BJ (cell line): ENCODE measurements at places on chromosomes 13 and 19.

- no peak for DNase-seq
Measured at GRCh38 chr13:76622315-76623040, 263.7 kb downstream of the KCTD12 start.

- peak; percentile 97 for DNase-seq
Measured at GRCh38 chr19:16315825-16316505, 8.7 kb upstream of the KLF2 start.

GRCh38 chr19:35021016-35021415, 9.3 kb upstream of the SCN1B start:
- no peak for DNase-seq

DNA sequence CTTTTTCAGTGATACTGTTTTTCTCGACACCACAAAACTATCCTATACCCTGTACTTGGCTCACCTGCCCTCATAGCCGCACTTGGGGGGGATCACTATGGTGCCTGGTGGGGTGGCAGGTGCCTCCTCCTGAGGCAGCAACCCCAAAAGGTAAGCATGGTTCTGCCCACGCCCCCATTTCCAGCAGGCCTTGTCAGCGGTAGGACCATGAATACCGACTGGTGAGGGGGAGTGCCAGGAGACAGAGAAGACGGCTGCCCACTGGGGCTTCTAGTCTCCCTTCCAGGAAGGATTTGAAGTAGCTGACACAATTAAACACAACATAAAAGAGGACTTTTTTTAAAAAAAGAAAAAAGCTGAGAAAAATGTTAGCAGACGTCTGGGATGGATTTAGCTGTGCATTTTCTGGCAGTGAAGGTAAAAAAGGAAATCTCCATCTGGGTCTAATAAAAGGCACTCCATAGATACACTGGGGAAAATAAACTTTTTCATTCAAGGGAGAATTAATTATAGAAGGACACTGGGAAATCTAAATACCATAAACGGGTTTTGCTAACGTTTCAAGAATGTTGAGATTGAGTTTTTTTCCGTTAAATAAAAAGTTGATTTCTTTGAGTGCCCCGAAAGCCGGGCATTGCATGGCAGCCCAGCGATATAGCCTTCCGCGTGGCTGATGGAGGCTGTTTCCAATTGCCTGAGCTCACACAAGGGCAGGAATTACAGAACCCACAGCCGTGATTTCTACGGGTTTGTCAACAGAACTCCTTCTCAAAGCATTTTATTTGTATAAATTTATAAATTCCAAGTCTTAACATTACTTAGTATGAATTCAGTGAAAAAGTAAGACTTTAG, 45.1 kb downstream of the ATP11A start:
- peak; percentile 30 for DNase-seq

DNA sequence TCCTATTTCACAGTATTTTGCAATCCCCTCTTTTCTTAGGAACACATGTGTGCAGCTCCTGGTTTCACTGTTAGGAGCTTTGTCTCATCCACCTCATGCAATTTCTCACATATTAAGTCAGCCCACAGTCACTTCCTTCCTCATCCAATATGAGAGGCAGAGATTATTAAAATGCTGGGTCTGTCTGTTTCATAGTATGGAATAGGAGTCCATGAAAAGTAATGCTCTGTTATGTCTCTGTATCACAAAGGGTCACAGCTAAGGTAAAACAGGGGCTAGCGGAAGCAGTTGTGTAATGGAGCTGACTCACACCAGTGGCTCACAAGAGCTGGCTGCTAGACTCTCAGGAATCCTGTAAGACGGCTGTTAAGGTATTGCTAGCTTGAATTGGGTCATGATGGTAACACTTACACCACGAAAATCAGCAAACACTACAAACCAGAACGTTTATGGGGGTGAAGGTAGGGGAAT, 216.5 kb downstream of the EFNB2 start:
- peak; percentile 76 for DNase-seq

DNA sequence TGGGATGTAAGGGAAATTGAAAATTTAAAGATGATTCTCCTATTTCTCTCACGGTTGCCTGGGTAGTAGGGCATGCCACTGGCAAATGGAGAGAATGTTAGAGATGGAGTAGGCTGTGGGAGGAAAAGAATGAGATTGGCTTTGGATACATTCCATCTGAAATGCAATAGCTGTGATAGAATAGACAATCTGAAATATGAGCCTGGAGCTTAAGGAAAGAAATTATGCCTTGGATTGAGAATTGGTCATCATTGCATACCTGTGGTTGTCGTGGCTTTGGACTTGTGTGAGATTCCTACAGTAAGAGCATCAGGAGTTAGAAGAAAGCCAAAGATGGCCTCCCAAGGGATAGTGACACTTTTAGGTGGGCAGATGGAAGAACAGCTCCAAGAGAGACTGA, 305.1 kb upstream of the SLC10A2 start:
- DNase-seq, result no peak

DNA sequence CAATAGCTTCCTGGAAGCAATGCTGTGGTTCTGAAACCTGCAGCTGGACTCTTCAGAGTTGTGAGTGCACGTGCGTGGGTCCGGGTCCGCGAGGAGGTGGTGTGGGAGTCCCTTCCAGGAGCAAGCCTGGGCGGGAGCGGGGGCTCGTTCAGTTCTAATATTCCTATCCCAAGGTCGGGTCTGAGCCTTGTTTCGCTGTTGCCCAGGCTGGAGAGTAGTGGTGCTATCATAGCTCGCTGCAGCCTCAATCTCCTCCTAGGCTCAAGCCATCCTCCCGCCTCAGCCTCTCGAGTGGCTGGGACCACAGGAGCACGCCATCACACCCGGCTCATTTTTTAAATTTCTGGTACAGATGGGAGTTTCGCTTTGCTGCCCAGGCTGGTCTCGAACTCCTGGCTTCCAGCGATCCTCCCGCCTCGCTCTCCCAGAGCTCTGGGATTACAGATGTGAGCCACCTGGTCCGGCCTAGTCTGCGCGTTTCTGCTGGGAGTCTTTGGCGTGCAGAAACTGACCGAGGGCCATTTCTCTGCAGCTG, 625 bp downstream of the ZFP82 start:
- DNase-seq, result no peak

DNA sequence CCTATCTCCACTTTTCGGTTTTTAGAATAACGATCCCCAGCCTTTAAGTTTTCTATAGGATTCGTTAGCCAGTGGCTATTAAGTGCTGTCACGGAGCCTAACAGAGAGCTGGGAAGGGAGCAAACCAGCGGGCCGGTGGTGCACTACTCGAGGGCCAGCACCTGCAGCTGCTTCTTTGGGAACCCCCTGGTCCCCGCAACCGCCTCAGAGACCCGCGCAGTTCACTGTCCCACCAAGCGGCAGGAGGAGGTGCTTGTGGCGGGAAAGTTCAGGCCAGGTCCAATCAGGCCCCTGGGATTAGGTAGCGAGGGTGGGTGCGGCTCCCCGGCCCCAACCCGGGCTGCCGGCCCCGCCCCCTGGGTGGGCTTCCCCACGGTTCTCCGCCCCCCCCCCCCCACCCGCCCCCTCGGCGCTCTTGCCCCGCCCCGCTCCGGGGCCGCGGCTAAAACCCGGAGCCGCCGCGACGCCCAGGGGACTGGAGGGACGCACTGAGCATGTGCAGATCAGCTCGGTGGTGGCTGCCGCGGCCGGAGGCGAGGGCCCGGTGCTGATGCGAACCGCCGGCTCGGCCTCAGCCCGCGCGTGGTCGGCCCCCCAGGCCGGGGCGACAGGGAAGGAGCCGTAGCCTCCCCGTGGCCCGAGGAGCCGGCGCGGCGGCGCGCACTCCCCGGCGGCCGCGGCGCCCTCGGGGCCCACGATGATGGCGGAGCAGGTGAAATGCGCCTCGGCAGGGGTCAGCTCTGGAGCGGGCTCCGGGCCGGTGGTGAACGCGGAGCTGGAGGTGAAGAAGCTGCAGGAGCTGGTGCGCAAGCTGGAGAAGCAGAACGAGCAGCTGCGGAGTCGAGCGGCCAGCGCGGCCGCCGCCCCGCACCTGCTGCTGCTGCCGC, at the start of gene SLAIN1:
Gene SLAIN1 (plus strand): TSS at position 471 of the 887 bp plus-strand sequence. CDS start 227 bp downstream, at position 698.
- DNase-seq, result no peak

- DNase-seq, result no peak
Measured at GRCh38 chr19:34555447-34555846, 73.9 kb downstream of the WTIP start.

DNA sequence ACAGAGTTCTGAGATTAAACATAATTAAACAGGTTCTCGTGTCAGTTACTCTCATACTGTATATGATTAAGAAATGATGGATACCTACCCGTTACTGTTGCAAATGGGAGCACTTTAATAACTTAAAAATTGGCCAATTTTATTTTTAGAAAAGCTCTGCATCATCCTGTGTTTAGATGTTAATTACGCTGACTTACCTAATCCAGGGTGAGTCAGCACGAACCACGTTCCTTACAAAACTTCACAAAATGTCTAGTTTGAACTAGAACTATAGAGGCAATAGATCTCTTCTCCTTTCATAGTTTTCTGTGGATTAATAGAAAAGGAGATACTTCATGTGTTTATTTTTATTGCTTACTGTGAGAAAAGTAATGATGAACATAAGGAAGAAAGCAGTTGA, 363.9 kb downstream of the MYO16 start:
- DNase-seq, result no peak

DNA sequence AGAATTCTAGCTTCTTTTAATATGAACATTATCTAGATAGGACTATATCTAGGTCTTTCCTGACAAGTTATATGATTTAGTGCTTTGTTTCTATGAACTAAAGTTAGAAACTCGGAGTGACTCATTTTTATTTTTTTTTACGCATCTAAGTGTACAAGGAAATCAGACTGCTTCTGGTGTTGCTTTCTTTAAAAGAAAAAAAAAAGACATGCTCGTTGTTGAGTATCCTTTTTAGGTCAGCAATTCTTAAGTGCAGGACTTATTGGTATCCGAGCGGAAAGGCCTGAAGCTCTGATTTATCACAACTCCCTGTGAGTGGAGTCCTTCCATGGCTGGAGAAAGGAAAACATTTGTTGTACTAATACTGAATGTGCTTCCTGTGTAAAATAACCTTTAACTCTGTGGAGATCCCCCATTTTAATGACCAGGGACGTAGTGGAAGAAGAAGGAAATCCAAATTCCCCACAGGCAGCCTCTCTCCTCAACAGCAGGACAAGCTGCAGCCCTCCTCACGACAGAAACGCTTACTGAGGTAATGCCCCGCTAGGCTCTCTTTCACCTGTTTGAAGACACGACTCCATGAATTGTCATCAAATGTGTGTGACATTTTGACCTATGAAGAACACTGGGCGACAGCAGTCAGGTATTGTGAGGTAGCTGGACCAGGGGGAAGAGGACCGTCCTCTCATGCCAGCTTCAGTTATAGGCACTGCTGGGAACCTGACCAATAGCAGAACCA, 17.9 kb upstream of the POMP start:
- no peak for DNase-seq

- DNase-seq, result no peak
Measured at GRCh38 chr13:106566641-106567473, 1.1 kb downstream of the ARGLU1 start.

DNA sequence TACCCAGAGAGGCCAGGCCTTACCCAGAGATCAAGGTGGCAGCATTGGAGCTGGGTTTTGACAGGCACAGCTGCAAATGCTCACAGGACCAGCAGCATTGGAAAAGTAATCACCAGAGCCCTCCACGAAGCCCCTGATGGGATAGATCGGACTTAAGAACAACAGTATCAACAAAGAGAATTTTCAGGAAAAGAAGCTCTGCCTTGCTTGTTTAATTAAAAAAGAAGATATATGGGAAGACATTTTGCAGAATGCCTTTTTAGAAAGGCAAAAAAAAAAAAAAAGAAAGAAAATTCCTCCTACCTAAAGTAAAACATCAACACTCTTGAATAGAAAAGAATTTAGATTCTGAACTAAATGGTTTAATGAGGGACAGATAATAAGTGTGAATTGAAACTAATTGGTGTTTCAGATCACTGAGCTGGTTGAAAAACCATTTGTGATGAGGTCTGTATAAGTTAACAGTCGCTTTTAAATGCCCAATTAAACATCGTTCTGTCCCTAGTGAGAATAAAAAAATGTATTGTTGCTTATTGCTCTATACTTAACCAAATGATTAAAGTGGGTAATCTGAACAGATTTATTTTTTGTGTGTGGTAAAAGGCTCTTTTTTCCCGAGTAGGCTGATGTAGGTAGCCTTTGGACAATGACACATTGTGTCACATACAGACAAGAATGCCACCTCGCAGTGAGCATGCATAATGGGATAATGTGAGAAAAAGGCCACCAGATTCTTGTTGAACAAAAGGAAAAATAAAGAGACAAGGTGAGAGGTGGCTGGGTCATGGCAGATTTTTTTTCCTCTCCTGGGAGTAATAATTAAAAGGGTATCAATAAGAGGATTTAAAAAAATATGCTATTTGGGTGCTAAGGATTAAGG, 93.0 kb upstream of the ARGLU1 start:
- DNase-seq, result no peak

- DNase-seq, result no peak
Measured at GRCh38 chr19:2949939-2950285, 5.1 kb upstream of the ZNF77 start.

DNA sequence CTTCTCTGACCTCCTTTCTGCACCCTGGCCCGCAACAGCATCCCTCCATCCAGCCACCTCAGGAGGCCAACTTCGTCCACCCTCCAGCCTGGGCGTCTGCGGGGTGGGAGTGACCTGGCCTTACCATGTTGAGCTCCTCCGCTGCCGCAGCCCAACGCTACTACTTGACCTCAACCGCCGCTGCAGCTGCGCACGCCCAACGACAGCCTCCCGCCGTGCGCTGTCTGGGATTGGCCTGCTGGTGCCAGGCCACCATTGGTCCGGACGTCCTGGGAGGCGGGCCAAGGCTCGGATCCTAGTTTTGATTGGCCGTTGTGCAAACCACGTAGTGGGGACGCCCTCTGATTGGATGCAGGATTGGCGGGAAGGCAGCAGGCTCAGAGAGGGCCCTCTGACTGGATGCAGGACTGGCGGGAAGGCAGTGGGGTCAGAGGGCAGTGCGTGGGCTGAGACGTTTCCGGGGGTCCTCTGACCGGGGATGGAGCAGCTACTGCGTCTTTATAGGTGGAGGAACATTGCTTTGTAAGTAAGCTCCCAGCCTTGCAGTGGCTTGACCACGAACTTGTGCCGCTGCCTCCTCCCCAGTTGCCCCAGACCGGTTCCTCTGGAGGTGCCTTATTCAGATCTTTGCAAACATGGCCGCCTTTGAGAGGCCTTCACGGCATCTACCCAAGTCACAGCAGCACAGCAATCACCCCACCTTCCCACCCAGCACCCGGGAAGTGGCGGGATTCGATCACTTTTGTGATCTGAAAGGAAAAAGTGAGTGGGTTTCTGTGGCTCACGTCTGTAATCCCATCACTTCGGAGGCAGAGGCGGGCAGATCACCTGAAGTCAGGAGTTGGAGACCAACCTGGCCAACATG, at the start of gene TUBA3C:
Gene TUBA3C (minus strand): TSS at position 204 of the 865 bp plus-strand sequence. CDS start 77 bp downstream, at position 127.
- DNase-seq, result no peak

- no peak for DNase-seq
Measured at GRCh38 chr13:69585656-69586055, 522.0 kb upstream of the ATXN8OS start.
